ENCODE measurements at places on chromosomes 13 and 19.

DNA sequence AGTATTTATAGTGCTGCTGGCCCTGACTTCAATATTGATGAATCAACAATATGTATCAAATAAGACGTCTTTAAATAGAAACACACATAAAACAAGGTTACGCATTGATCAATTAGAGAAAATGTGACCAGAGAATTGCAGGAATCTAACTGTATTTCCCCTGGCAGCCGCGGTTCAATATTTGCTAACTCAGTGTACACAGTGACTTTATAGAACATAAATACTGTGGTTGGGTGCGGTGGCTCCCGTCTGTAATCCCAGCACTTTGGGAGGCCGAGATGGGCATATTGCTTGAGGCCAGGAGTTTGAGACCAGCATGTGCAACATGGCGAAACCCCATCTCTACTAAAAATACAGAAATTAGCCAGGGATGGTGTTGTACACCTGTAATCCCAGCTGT is 22.8 kb upstream of the UPF3A start:
- no peak for DNase-seq

DNA sequence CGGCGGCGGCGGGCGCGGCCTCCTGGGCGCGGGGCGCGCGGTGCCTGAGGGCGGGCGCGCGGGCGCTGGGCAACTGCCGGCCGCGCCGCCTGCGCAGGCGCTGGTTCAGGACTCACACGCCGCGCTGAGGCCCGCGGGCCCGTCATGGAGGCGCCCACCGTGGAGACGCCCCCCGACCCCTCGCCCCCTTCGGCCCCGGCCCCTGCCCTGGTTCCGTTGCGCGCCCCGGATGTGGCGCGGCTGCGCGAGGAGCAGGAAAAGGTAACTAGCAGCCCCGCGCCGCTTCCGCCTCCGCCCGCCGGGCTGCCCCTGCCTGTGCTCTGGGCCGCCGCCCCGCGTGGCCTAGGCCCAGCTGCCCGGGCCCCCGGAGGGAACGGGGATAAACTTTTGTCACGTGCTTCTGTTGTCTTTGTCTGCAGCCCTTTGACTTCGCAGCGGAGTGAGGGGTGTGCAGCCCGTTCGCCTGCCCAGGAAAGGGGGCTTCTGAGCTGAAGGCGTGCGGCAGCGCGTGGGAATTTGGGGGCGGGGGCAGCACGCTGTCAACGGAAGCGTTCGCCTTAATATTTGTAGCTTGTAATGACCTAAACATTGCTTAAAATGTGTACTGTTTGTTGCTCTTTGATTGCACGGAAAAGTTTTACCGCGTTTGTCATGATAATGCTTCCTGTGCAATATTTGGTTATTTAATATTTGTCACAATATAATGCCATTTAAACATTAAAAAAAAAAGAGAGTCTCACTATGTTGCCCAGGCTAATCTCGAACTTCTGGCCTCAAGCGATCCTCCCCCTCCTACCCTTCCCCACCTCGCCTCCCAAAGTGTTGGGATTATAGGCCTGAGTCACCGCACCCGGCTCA is 594 bp downstream of the URI1 start:
- DNase-seq: peak; percentile 17

DNA sequence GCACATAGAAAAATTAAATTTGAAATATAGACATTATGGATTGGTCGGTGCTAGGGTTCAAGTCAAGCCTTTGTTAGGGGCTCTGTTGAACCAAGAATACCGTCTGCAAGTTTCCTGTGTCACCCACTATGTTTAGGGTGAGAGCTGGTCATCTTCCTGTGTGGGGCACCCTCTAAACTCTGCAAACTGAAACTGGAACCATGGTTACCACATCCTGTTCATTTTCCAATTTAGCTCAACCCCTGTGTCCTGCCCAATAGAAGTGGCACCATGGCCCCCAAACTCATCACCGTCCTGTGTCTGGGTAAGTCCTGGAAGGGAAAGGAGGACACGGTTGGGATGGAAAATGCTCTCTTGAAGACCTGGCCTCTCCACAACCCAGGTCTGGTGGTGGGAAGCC is 29.9 kb downstream of the LAIR2 start:
- no peak for DNase-seq

DNA sequence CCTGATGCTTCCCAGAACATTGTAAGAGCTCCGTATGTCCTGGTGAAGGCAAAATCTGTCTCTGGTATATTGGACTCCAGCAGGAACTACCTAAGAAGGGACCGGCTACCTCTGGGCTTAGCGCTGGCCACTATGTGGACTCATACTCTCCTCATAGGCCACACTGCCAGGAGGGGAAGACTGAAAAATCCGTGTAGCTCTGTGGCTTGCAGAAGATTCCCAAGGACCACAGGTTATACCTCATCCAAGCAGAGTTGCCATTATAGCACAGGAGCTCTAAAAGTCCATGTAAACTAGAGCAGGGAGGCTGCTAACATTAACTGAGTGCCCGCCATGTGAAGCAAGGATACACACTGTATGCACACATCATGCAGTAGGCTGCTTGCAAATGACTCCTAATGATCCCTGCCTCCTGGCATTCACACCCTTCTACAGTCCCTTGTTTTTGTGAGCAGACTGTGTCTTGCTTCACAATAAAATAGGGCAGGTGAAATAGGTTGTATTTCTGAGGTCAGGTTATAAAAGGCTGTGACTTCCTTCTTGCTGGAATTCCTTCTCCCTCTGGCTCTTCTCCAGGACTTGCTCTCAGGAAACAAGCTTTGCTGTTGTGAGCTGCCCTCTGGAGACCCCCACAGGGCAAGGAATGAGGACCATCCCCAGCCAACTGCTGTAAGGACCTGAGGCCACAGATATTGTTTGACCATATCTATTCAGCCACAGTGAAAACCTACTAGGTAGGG is 192.6 kb upstream of the UBL3 start:
- no peak for DNase-seq

DNA sequence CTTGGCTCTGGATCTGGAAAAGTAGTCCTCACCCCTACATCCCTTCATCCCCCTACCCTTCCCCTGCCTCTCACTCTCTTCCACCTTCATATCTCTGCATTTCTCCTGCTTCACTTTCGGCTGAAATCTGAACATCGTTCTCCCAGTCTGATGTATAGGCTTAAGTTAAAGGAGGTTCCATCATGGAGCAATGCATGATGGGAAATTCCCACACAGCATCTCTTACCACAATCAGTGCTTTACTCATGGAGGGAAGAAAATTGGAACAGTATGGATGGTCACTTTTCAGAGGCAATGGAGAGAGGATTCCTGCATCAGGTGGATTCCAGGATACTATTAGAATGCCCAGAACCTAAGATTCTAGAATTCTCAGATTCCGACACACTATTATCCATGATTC is 6.1 kb upstream of the KLK8 start:
- DNase-seq: no peak

DNA sequence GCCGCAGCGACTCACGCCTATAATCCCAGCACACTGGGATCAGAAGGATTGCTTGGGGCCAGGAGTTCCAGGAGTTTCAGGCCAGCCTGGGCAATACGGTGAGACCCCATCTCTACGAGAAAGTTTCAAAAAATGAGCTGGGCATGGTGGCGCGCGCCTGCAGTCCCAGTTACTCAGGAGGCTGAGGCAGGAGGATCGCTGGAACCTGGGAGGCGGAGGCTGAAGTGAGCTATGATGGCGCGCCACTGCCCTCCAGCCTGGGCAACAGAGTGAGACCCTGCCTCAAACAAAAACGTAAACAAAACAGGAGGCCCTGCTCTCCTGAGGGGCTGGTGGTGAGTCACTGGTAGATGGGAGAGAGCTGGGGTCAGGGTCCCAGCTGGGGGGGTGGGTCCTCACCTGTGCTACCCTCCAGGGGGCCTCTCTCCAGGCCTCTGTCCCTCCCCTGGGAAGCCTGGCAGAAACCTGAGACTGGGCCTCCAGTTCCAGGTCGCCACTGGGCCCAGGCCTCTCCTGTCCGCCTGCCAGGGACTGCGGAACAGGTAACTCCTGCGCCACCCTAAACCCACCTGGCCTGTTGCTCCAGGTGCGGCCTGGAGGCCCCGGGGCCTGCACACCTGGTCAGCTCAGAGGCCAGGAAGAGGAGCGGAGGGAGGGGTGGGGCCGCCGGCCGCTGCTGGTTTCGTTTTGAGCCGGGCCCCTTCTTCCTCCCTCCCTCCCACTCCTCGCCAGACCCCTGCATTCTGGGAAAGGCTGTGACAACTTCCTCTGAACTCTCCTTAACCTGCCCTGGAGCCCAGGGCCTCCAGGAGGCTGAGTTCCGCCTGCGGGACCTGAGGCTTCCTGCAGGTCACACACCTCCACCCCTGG is 17.2 kb upstream of the ZBTB7A start:
- no peak for DNase-seq

- no peak for DNase-seq
These were observed 46.2 kb downstream of the RNASEH2B start for GRCh38 chr13:50955798-50956197.

GRCh38 chr13:90622541-90622940 is 724.9 kb upstream of the MIR17HG start:
- no peak for DNase-seq
